Renal cortex interstitium (tissue), 15 donors: ENCODE measurements at places on chromosomes 7 and 10.

DNA sequence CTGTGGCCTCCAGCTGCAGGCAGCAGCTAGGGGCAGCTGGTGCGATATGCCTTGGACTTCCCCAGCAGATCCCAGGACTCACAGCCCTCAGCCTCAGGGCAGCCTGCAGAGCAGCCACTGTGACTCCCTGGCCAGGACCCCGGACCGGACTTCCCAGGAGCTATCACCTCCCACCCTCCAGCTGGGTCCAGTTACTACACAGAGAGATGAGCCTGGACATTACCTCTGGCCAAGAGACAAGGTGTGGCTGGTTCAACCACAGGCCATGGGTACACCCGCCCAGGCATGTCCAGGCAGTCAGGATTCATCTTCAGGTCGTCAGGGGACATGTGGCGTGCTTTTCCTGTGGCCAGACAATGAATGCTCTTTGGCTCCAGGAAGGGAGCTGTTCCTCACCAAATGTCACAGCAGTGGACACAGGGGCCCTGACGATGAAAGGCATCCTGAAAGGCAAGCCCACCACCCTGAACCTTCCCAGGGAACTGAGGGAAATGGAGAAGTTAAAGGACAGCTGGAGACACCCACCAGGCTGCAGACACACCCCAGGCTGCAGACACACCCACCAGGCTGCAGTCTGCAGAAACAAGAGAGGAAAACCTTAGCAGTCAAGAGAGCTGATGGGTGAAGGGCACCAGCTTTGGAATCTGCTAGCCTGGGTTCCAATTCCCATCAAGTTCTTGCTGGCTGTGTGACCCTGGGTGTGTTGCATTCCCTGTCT, 25.8 kb upstream of the NANOS1 start:
- DNase-seq, result no peak

DNA sequence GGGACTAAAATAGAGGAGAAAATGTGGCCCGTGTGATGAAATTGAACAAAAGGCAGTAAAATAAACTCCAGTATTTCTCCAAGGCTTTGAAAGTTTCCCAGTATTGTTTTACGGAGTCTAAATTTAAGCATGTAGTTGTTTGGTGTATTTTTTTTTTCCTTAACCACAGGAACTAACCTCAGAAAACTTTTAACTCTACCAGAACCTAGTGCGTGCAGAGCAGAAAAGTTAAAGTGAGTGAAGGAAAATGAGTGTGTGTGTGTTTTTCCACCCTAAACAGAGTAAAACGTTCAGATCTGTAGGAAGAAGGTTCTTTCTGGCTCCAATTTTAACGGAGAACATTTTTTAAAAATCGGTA, 812 bp downstream of the PROSER2 start:
- no peak for DNase-seq

DNA sequence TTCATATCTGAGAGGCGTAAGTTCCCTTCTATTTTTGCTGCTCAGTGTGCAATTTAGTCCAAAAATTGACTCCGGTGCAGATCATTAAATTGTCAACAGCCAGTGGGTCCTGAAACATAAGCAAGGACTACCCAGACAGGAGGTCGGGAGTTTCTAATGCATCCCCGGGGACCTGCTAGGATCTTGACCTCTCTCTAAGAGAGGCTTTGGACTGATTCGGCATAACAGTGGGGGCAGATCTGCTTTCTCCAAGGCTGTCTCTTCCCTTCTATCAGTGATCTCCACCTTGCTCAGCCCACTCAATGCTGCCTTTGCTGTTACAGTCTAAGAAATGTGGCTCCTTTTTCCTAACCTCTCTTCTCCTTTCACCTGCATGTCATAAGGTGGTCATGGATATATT, 199.1 kb upstream of the NRP1 start:
- no peak for DNase-seq

- no peak for DNase-seq
Measured at GRCh38 chr7:37987732-37988131, 67.3 kb downstream of the EPDR1 start.

DNA sequence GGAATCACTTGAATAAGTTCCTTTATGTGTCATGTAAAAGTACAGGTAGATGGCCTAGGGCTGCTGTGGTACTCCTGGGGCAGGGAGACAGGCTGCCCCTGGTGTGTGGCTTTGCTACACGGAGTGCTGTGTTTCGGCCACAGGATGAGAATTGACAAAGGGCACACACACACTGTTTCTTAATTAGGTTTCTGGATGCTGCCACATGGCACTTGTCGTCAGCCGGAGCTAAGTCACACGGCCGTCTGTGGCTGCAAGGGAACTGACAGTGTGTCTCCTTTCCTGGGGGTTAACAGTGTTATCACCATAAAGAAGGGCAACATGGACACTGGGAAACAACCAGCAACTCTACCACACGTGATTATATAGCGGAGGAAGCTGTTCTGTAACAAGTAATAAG, 55.7 kb upstream of the CREB5 start:
- no peak for DNase-seq

- no peak for DNase-seq
Measured at GRCh38 chr7:99828811-99829210, 998 bp downstream of the CYP3A43 start.

DNA sequence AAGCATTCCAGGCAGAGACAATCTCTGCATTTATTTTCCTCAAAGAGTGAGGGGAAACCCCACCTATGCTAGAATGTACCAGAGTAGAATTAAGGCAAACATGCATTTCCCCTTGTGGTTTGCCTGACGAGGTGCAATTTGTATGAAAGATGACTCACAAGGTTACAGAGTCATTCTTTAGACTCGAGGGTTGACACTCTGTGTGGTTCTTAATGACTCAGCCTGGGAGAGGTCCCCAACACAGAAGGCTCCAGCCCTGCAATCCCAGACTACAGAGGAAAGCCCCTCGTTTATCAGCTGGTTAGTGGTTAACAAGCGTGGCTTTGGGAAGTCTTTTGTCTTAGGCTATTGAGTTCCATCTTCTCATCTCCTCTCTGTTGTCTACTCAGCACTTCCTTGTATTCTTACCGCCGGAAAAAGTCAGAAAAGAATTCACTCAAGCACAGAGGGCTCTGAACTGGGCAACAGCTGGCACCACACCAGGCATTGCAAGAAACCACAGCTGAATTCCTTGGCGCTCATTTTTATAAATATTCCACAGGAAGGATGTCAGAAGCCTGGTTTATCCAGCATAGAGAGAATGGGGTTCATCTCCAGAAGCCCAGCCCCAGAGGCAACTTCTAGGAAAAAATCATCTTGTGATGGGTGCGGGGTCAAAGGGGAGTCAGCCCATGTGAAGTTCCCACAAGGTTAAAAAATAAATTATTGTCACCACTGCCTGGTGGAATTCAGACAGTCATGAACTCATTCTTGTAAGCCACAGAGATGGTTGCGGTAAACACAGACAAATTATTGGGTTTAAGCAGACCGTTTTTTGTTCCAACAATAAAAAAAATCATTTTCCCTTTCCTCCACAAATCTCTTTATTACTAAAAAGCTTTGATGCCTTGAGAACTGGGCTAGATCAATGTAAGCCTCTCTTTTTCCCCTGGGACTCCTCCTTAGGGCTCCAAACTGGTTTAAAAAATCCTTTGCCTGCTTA, 24.5 kb upstream of the SVIL start:
- DNase-seq, result no peak

- no peak for DNase-seq
Measured at GRCh38 chr7:85261336-85261735, 74.5 kb upstream of the SEMA3D start.

- no peak for DNase-seq
Measured at GRCh38 chr7:100444311-100445278, 8.3 kb upstream of the PPP1R35 start.

DNA sequence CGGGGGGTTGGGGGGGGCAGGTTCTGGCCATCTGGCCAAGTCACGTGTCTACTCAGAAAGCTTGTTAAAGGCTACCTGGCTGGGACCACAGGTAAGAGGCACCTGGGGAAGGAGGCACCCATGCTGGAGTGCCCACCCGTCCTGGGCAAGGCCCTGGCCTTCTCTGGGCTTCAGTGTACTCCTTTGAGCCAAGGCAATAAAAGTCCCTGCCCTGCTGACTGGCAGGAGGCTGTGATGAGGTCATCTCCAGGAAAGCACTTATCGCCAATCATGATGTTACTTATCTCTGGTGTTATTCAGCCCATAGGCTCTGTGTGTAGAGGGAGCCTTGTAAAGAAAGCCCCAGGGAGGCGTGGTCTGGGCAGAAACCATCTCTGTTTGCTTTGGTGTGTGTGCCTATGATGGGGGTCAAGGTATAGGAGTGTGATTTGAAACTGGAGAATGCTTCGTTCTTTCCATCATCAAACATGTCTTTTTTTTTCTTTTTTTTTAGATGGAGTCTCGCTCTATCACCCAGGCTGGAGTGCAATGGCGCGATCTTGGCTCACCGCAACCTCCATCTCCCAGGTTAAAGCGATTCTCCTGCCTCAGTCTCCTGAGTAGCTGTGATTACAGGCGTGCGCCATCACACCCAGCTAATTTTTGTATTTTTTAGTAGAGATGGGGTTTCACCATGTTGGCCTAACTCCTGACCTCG, 2.5 kb upstream of the CLDN4 start:
- no peak for DNase-seq
